NCI-H226 (cell line): ENCODE measurements at places on chromosomes 1 and 21.

DNA sequence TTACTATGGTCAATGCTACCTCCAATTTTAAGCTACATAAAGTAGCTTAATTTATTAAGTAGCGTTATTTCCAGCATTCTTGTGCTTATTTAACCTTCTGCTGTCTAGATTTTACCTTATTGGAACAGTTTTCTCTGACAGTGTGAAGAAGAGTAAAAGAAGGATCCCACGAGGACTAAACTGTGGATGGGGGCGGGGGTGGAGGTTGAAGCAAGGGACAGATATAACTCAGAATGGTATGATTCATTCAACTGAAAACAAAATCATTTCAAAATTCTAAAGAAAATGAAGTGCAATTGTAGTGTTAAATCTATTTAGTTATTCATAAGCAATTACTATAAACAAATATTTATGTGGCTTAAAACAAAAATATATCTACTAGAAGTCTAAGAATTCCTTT is 11.5 kb upstream of the VAV3 start:
- no peak for DNase-seq

- DNase-seq = no peak
Measured at GRCh38 chr1:160756849-160757201, 17.8 kb downstream of the SLAMF7 start.

GRCh38 chr1:239262538-239262937 is 123.8 kb upstream of the CHRM3 start:
- DNase-seq = no peak

DNA sequence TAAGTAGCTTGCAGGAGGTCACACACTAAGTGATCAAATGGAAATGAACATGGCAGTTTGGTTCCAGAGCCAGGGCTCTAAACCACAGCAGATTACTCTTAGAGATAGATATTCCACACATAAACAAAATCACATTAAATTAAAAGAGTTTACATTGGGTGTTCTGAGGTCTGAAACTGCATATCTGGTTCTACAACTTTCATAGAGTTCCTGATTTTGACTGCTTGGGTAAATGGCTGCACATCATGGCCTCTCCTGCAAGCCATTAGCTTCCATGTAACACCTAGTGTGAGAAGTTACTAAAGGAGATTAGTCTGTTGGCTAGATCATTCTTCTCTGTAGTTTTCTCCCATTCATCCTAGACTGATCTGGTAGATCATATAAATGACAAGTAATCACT is 12.8 kb upstream of the XCL2 start:
- DNase-seq = no peak

DNA sequence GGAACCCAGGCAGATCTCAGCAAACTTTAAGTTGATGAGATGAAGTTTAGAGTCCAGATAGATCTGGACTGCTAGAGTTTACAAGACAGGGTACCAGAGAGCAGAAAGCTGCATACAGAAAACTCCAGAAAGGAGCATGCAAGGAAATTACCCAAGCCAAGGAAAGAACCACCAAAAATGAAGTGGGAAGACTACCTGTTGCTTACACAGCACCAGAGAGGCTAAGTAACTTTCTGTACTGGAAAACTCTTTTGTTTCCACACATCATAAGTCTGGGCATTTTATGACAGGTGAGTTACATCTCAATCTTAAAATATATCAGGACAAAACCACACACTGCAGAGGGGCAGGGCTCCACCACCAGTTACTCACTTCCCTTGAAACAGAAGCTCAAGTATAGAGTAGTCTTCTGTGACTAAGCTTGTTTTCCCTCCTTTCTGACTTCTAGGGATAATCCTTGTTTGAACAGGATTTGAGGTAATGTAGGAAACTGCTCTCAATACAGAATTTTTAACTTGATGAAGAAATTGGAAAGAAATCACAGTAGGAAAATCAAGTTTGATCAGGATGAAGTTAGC is 17.4 kb upstream of the GJA9 start:
- peak; percentile 12 for DNase-seq

- no peak for DNase-seq
Measured at GRCh38 chr1:54297596-54298283, 97.8 kb downstream of the MRPL37 start.

DNA sequence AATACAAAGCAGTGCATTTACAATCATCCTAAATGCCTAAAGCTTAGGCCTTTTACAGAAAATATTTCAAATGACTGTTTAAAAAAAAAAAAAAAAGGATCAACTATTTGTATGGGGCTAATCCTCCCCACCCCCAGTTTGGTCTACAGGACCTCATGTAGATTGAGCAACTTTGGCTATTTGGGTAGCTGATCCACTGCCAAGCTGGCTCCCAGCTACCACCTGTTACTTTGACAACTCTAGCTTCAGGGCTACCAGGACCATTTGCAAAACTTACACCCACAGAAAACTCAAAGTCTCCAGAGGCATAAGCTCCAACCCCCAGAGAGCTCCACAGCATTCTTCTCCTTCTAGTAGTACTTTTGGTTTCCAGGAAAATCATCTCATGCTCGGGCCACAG is 29.4 kb downstream of the JAK1 start:
- DNase-seq = no peak

DNA sequence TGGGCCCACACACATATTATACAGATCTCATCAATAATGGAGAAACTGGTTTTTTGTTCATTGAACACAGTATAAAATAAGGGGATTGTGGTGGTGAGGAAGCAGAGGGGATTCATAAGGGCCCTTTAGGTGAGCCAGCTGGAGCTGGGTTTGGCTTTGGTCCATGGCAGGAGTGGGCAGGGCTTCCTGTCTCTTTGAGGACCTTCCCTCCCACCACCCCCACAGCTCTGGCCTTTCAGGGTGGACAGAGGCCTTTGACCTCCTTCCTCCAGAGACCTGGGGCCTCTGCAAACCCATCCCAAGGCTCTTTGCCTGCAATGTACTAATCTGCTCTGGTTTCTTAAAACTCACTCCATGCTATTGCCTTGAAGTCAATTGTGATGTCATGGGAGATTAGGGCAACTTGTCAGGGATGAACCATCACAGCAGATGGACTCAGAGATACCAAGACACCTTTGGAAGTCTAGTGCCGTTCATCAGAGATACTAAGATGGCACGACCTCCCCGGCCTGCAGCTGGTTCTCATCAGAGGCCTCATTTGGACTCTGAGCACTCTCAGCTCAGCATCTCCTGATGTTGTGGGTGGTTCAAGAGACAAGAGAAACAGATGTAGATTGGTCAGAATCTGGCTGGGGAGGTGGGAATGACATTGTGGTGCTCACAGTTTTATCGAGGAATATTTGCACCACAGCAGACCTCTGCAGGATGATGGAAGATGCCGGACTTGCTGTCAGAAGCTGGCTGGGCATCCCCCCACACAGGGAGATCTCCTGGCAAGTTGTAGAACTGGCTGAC is 37.9 kb downstream of the LHX4 start:
- no peak for DNase-seq

GRCh38 chr1:2601721-2602303 is 15.2 kb downstream of the PRXL2B start:
- DNase-seq = no peak

DNA sequence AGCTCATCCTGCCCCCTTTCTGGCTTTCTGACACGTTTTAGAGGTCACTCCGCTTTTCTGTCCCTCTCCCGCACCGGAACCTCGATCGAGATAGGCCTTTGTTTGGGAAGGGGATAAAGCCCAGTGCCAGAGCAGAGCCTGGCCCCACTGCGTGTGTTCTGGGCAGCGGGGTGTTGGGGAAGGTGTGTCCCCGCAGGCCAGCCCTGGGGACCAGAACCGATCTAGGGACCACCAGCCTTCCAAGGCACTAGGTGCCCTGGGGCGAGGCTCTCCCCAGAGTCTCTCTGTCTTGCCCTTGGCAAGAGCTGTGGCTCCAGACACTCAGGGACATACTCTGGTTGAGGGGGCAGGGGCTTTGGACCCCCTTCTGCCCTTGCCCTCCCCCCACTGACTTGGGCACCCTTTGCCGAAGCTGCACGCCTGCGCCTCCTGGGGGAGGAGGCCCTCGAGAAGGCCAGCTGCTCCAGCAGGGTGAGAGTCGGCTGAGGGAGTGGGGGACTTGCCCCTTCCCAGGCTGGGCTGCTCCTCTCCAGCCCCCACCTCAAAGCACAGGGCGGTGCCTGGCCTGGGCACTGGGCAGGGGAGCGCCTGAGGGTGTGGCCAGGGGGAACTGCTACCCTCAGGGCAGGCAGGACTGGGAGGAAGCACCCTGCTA is 16.4 kb downstream of the PRXL2B start:
- no peak for DNase-seq

DNA sequence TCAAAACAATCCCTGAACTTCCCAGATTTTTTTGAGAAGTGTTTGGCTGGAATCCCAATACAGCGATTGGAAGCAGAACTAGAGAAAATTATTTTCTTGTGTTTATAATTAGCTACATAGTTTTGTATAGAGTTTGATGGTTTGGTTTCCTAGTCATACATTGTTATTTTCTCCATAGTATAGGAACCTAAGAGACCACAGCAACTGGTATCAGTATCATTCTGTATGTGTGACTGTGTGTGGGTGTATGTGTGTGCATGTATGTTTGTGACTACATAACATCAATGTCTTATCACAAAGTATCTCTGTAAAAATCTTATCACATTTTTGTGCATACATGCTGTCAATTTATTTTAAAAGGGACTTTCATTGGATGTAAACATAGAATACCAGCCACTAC is 780.5 kb downstream of the MRPL39 start:
- no peak for DNase-seq

GRCh38 chr1:58988752-58989151 is 204.9 kb upstream of the JUN start:
- no peak for DNase-seq
